ENCODE measurements at places on chromosomes 6 and 20.

DNA sequence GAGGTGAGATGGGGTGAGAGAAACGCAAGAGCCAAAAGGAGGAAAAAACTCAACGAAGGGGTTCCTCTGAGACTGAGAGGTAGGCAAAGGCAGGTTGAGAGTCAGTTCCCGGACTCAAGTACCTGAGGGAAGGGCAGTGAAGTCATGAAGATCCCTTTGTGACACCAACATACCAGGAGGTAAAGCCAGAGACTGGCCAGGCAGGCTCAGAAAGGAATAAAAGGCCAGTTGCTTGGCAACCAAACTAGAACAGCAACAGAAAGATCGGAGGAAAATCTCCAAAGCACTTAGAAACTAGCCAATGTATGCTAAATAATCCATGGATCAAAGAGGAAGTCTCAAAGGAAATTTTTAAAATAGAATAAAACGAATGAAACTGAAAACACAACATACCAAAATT is 209.8 kb upstream of the PROKR2 start:
- DNase-seq = no peak

DNA sequence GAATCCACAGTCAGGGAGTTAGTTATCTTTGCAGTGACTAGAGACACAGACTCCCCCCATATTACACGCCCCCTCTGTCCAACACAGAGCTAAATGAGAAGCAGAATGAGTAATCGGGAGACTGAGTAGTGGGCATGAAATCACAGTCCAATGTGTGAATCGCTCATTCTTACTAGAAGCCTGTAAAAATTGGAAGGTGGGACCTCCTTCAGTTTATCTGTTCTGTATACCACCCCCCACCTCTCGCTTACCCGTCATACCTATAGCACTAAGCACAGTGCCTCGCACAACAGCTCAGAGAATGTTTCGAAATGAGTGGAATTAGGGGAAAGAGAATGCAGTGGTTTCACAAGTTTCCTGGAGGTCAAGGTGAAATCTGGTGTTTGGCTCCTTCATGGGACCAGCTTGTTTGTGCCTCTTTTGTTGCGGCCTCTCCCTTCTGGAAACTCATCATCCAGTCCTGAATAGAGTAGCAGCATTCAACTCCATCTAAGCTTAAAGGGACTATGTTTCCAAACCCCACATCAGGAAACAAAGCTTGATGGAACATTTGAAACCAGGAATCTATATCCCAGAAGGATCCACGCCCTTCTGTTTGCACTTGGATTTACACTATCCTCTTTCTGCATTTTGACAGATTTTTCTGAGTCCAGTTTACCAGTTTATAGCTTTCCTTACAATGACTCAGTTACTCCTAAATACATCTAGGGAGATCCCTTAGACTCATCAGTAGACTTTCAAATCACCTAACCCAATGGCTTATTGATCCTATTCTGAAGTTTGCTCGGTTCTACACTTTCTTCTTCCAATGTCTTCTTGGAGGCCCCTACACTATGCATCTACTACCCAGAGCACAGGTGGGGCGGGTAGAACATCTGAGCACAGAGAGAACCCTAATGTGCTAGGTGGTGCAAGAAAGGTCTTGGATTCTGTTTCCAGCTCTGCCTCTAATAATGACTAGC is 59.2 kb upstream of the PIM1 start:
- DNase-seq = no peak

DNA sequence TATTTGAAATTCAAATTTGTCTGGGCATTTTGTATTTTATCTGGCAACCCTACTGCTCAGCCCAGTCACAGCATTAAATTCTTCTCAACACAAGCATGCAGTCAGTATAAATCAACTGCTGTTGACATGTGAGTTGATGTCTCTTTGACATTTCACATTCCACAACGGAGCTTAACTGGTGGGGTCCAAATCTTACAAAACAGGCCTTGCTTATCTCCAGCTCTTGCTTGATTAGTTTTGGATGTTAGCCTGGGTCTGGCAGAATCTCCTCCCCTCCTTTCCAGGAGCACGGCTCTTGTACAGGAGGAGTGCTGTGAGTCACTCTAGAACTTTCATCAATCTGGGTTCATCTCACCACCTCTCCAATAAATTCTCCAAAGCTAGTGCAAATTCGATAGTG is 80.8 kb upstream of the PHACTR1 start:
- DNase-seq = peak; percentile 90

- DNase-seq = peak; percentile 54
Measured at GRCh38 chr6:42259841-42260395, 42.3 kb upstream of the MRPS10 start.

DNA sequence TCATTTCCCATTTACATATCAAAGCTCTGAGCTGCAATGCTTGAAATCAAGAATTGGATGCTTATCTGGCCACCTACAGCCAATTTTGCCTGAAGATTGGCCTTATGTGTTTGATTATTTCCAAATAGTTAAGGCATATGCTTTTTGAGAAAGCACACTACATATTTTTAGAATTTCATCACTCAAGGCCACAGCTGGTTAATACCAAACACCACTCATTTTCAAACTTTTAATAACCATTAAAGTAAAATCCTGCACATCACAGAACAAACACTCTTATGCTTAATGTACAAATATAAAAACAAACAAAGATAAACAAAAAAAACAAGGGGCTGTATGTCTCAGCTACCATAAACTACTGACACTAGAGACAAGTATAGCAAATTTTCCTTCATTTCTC is 96.9 kb upstream of the HMGCLL1 start:
- DNase-seq = no peak

GRCh38 chr6:159463119-159463829 is 229.8 kb downstream of the SOD2 start:
- DNase-seq = no peak

DNA sequence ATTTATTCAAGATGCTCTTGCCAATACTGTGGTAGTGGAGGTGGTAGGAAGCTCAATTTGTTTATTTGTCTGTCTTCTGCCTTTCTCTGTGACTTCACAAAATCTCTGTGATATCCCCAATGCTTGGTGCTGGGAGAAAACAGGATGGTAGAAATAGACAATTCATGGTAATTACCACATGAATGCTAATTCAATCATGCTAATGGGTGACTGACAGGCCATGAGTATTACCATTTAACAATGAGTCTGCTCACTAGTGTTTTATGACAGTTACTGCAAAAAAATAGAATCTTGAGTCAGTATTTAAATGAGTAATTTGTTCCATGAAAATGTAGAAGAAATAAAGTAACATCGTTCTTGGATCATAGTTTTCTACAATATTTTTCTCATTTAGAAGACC is 52.3 kb upstream of the FABP7 start:
- DNase-seq = no peak

DNA sequence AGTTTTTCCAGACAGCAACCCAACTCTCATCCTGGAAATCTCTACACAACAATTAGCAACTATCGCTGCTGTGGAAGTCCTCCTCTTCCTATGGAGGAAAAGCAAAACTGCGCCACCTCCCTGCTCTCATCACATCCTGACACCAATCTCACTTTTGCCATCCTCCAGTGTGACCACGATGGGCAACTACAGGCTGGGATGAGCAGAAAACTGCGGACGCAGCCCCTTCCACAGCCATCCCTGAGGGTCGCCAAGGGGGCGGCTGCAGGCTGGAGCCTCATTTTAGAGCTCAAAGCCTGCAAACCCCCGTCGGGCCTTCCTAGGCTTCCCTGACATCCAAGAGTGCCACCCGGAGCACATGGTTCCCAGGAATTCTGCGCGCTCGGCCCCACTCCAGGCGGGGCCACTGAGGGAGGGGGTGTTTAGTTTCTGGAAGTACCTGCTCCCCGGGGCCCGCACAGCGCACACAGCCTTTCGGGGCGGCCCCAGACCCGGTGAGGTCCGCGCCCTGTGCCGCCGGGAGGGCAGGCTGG is 1.2 kb downstream of the TCFL5 start:
- peak; percentile 25 for DNase-seq

GRCh38 chr20:23774081-23774480 is 23.3 kb upstream of the CST1 start:
- DNase-seq = no peak

- no peak for DNase-seq
Measured at GRCh38 chr6:24401458-24401857, 1.3 kb upstream of the MRS2 start.

- DNase-seq = peak; percentile 73
Measured at GRCh38 chr20:20480689-20481088, 112.8 kb downstream of the INSM1 start.

GRCh38 chr6:136038531-136038930 is 187.0 kb downstream of the PDE7B start:
- DNase-seq = no peak

DNA sequence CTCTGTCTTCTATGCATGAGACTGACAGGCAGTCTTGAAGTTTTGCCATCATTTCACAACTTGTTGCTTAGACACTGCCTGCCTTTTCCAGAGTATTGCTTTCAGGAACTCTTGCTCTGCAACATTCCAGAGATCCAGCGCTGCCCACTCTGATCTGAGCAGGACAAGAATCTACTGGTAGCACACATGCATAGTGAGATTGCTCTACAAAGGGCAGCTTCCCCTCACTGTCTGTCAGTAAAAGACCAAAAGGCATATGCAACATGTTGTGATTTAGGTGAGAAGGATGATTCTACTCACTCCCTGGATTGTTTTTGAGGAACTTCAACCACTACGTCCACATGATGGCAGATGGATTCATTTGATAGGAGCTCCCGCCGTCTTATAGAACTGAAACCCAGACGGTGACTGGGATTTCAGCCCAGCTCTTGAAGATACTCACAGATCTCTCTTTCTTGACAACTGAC is 259.1 kb downstream of the ARID1B start:
- DNase-seq = peak; percentile 31

- DNase-seq = no peak
Measured at GRCh38 chr6:28347119-28347518, 2.6 kb upstream of the ZKSCAN3 start.

- no peak for DNase-seq
Measured at GRCh38 chr6:147548921-147549475, 40.5 kb downstream of the SAMD5 start.

- DNase-seq = no peak
Measured at GRCh38 chr20:63745424-63745805, 5.8 kb downstream of the SLC2A4RG start.

DNA sequence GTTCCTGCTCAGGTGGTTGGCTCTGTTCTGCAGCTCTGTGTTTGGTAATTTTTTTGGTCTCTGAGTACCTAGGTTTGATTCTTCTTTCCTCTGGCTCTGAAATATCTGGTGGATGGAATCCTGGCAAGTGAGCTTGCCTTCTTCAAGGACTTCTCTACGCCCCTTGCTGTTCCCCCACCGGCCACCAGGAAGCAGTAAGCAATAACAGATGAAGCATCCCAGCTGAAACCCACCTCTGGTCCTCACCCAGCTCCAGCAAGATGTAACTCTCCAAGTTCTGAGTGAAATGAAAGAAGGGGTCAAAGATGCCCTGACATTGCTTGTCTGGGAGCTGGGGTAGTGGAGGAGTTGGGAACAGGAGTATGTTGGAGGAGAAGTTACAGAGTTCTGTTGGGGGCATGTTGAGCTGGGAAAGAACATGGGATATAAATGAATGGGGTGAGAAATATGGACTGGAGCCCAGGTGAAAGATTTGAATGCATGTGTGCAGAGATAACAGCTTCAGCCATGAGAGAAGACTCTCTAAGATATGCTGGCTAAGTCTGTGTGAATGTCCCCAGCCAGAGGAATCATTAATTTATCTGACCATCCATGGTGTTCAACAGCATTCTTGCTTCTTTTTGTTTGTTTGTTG is 51.3 kb upstream of the GLP1R start:
- DNase-seq = peak; percentile 16

DNA sequence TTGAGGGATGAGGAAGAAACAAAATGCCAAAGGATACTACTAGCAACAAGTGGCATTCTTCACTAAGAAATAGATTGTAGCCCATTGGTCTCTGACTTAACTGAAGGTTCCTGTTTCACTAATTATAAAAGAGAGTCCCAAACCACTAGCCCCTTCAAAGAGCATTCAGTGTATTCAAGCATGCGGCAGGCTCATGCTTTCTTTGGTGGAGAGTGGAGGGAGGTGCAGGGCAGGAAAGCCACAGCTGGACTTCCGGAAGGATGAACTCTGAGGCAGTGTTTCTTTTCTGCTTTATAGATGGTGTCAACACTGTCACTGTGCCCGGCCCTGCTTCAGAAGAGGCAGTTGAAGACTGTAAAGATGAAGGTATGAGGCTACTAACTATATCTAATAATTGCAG is 636.1 kb downstream of the KIF16B start:
- DNase-seq = no peak

DNA sequence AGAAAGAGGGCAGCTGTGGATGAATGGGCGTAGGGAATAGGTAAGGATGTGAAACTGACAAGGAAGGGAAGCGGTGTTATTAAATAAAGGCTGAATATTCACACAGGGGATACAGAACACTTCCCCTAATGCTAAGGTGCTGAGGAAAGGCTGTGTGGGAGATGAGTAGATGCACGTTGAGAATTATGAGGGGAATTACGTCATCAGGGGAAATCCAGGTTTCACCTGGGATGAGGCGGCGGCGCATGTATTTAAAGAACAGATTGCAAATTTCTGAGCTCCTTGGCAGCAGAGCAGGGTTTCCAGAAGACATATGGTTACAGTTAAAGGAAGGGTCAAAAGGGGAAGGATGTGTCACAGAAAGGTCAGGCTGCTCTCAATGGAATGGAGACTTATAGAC is 28.7 kb upstream of the EDN1 start:
- DNase-seq = no peak

- DNase-seq = no peak
Measured at GRCh38 chr20:41978246-41978790, 360.1 kb upstream of the CHD6 start.

DNA sequence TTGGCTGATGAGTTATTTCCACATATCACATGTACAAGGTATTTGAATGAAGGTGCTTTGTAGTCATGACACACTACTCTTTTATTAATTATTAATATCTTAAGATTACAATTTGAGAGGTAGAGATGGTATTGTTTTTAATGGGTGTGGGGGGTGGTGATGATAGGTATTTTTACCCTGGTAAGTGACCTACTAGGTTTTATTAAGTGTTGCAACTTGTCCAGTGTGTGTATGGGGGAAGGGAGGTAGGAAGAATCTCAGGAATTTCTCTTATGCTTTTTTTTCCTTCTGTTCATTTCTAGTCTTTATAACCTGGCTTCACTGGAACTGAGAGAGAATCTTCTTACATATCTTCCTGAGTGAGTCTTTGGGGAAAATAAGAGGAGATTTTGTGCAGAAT is 101.4 kb downstream of the LRRC1 start:
- peak; percentile 65 for DNase-seq

DNA sequence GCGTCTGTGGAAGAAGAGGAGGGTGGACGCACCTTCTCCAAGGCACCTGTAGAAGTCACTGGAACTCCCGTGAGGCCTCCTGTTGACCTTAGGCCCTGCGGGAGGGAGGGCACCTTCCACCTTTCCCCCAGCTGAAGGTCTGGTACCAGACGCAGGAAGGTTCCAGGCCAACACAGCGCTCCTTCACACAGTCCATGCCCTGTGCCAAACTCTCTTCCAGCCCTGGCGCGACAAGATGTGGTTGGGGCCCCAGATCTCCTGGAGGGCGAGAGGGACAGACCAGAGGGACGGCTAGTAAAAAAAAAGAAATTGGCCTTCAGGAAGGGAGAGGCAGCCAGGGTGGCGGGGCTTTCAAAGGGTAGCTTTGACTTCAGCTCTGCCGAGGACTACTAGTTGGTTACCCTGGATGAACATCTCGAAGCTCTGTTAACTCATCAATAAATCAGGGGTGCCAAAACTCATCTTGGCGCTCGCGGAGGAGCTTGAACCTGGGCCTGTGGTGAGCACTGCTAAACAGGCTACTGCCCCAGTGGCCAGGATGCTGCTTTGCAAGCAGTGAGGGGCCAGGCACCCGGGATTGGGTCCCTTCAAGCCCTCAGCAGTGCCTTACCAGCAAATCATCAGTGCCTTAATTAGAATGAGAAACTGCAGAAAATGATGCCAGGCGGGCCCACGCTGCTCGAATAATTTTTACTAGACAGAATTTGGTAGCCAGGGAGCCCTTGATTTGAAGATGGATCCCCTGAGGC is 14.9 kb downstream of the AARS2 start:
- no peak for DNase-seq

Measured in fibroblast of upper back skin (primary cell).